Endodermal cell (in vitro differentiated cells): ENCODE measurements at places on chromosomes 1 and 21. TPM values are rescaled to one million over a fixed set of nuclear protein-coding genes. Genes with fewer than 3 reads are reported as not detected.

FAM131C gene
- total RNA-seq: 0.50 and 0.66 TPM in 2 replicates

AUNIP gene
- total RNA-seq: 14.3 and 14.4 TPM in 2 replicates

ODF2L gene
- 63.9 to 84.1 TPM (median 81.9 TPM) in 3 replicates for total RNA-seq

OPTC gene
- 0.27 to 0.42 TPM in 2 of 3 replicates, not detected in the other for total RNA-seq

ETNK2 gene
- 15.3 to 25.9 TPM (median 24.4 TPM) in 3 replicates for total RNA-seq

RGSL1 gene
- not detected in 2 replicates for total RNA-seq

BLACAT1 gene
- total RNA-seq: 5.2 and 7.6 TPM in 2 replicates

AMY1B gene
- total RNA-seq: not detected in 2 replicates

MORN1 gene
- total RNA-seq: 19.2 and 24.9 TPM in 2 replicates

LHX8 gene
- total RNA-seq: 0.26 TPM in 1 of 3 replicates, not detected in the others

SHCBP1L gene
- not detected in 2 replicates for total RNA-seq

CD53 gene
- total RNA-seq: not detected in 3 replicates

ST6GALNAC5 gene
- 9.1 and 11.2 TPM in 2 replicates for total RNA-seq

SUCO gene
- 52.5 and 62.2 TPM in 2 replicates for total RNA-seq

HES3 gene
- total RNA-seq: 1.8 and 2.7 TPM in 2 replicates

CFHR4 gene
- not detected in 3 replicates for total RNA-seq

FAM72C gene
- total RNA-seq: 3.9 and 5.4 TPM in 2 replicates

FAM177B gene
- total RNA-seq: not detected in 3 replicates

FAM89A gene
- 31.5 to 57.5 TPM (median 55.9 TPM) in 3 replicates for total RNA-seq

HORMAD1 gene
- total RNA-seq: not detected in 3 replicates

FMOD gene
- 3.9 to 6.5 TPM (median 4.8 TPM) in 3 replicates for total RNA-seq

NRAS gene
- total RNA-seq: 70.6 to 80.5 TPM (median 78.0 TPM) in 3 replicates

CR1L gene
- 1.4 and 1.9 TPM in 2 replicates for total RNA-seq

MAGI3 gene
- total RNA-seq: 27.1 to 29.7 TPM (median 29.2 TPM) in 3 replicates

DIO1 gene
- total RNA-seq: not detected in 3 replicates

KRTAP20-4 gene
- not detected in 2 replicates for total RNA-seq

CLDN17 gene
- total RNA-seq: not detected in 3 replicates

LIN28A gene
- 867 to 923 TPM (median 893 TPM) in 3 replicates for total RNA-seq

MPZ gene
- total RNA-seq: 3.3 to 5.1 TPM (median 3.9 TPM) in 3 replicates

TRPM2 gene
- total RNA-seq: 11.1 to 22.9 TPM (median 12.5 TPM) in 3 replicates

ERRFI1 gene
- 57.2 to 72.5 TPM (median 71.8 TPM) in 3 replicates for total RNA-seq

CACHD1 gene
- 16.7 to 29.2 TPM (median 27.7 TPM) in 3 replicates for total RNA-seq

TLR5 gene
- total RNA-seq: 0.13 to 0.35 TPM in 2 of 3 replicates, not detected in the other

RPTN gene
- total RNA-seq: not detected in 3 replicates

LCE1D gene
- total RNA-seq: not detected in 3 replicates

TTC34 gene
- 1.7 to 2.9 TPM (median 2.4 TPM) in 3 replicates for total RNA-seq

RIPPLY3 gene
- total RNA-seq: 13.8 and 15.6 TPM in 2 replicates

FBXO2 gene
- 29.6 to 55.3 TPM (median 32.0 TPM) in 3 replicates for total RNA-seq

KRTAP21-2 gene
- not detected in 3 replicates for total RNA-seq

TNFRSF18 gene
- total RNA-seq: 0.69 to 1.1 TPM (median 0.95 TPM) in 3 replicates

AKR7A3 gene
- 0.92 and 1.2 TPM in 2 replicates for total RNA-seq

KCNJ9 gene
- total RNA-seq: not detected in 2 replicates

ATP6V1G3 gene
- total RNA-seq: 0.62 to 1.9 TPM (median 1.3 TPM) in 3 replicates
